ENCODE measurements at places on chromosomes 3 and 15.

DNA sequence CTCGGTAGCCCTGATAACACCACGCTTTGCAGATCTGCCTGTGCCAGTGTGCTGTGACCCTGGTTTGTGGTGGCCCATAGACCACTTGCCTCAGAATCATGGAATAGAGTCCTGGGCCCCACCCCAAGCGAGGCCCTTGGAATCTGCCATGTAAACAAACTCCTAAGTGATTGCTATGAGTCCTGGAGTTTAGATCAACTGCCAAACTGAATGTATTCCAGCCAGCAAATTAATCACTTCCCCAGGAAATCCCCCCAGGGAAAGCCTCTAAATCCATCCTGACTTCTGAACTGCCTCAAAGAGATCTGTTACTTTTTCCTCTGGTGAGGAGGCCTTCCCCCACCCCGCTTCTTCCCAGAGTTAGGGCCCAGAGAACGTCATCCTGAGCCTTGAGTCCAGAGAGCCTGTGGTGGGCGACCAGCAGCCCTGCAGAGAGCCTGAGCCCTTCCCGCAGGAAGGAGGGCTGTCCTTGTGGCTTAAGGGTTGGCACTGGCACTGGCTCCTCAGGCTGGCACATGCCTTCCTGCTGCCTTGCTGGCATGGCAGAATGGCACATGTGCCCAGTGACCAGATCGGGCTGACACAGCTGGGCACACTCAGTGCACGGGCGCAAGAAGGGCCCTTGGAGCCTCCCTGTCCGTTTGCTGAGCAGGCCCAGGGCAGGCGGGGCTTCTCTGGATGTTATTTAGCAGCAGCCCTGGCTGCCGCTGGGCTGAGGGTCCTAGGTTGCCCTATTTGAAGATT is 50.6 kb upstream of the PLXNA1 start:
- no peak for DNase-seq

GRCh38 chr3:51921081-51921578 is 18.0 kb upstream of the IQCF1 start:
- DNase-seq, result no peak

DNA sequence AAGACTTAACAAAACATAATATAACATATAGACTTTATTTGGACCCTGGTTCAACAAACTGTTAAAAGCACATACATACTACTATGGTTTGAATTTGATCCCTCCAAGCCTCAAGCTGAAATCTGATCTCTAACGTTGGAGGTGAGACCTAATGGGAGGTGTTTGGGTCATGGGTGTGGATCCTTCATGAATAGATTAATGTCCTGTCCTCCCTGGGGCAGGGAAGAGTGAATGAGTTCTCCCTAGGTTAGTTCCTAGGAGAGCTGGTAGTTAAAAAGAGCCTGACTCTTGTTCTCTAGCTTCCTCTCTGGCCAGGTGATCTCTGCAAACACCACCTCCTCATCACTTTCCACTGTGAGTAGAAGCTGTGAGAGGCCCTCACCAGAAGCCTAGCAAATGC is 36.4 kb downstream of the CLASP2 start:
- no peak for DNase-seq

- DNase-seq, result no peak
These were observed 70.5 kb upstream of the SLCO3A1 start for GRCh38 chr15:91783008-91783407.

GRCh38 chr3:1091286-1091685 is 1.5 kb upstream of the CNTN6 start:
- no peak for DNase-seq

- DNase-seq, result no peak
These were observed 14.9 kb upstream of the CRABP1 start for GRCh38 chr15:78325092-78325843.

DNA sequence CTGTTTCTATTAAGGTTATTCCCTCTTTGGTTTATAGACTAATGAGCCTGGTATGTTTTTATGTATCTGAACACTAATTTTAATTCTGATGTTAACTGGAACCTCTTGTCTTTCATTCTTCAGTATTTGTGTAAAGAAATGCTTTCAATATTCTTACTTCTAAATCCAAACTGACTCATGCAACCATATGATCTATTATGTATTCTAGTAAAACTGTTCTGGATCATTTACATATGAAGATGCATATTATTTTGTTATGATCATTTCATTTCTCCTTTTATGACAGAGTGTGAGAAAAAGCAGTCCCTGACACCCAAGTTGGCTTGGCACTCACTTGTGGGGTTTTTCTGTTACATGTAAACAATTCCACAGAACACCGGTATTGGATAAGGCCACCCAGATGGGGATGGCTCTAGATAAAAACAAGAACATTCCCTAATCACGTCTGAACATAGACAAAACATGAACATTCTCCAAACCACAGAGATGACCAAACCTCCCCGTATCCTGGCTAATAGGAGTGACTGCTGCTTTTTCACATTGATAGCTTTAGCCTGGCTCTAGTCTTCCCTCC is 72.2 kb upstream of the EPHB3 start:
- DNase-seq, result no peak

GRCh38 chr15:83378921-83379578 is 68.1 kb upstream of the SH3GL3 start:
- DNase-seq, result no peak

- DNase-seq, result no peak
These were observed 549.6 kb upstream of the CCDC54 start for GRCh38 chr3:106827515-106828213.

- DNase-seq, result no peak
These were observed 401 bp downstream of the SEC11A start for GRCh38 chr15:84715441-84716035.

GRCh38 chr3:13162549-13163320 is 89.5 kb upstream of the IQSEC1 start:
- DNase-seq, result no peak

GRCh38 chr3:188700501-188700900 is 471.3 kb upstream of the TPRG1 start:
- no peak for DNase-seq

GRCh38 chr15:95843241-95843910 is 487.1 kb upstream of the NR2F2 start:
- DNase-seq, result no peak

- no peak for DNase-seq
These were observed 205.4 kb upstream of the IGF1R start for GRCh38 chr15:98442901-98443300.

DNA sequence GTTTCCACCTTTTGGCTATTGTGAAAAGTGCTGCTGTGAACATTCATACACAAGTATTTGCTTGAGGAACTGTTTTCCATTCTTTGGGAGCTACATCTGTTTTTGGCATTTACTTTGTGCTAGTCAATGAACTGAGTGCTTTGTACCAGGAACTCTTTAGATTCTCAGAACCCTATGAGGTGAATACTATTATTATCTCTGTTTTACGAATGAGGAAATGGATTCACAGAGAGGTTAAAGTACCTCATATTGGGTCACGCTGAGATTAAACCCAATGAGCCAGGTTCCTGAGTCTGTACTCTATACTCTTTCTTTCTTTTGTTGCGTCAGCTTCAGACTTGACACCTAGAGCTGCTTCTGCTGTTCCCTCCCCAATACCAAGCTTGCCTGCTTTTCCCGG is 358.1 kb downstream of the CNTN4 start:
- DNase-seq, result no peak

DNA sequence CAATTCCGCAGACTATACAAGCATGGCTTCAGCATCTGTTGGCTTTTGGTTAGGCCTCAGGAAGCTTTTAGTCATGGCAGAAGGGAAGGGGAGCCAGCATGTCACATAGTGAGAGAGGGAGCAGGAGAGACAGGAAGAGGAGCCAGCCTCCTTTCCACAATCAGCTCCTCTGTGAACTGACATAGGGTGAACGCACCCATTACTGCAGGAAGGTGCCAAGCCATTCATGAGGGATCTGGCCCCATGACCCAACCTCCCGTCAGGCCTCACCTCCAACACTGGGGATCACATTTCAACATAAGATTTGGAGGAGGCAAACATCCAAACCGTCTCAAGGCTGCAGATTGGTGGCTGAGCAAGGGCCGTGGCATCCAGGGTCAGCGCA is 106.3 kb downstream of the LRRK1 start:
- DNase-seq, result no peak

DNA sequence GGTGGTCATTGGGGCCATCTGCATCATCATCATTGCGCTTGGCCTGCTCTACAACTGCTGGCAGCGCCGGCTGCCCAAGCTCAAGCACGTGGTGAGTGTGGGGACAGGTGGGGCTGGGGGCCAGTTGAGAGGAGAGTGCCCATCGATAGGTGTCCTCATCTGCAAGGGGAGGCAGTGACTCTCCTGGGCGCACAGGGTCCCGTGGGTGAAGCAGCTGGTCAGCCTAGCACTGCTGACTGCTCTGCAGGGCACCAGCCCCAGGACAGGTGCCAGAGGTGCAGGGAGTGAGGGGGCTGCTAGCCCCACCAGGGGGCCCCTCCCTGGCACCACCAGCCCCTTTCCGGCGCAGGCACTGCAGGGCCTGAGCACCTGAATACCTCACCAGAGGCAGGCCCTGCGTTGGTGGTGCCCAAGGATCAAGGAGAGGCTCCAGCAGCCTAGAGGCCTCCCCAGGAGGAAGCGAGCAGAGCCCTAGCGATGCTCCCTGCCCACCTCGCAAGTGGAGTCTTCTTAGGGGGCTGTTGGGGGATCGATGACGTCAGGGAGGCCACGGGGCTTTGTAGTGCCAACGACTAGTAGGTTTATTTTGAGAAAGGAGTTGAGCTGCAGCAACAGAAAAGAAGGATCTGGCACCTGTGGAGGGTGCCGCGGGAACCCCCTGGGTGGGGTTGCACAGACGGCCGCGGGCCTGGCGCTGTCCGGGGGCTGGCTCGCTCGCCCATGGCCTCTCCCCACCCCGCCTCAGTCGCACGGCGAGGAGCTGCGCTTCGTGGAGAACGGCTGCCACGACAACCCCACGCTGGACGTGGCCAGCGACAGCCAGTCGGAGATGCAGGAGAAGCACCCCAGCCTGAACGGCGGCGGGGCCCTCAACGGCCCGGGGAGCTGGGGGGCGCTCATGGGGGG is 976 bp upstream of the ABTB1 start:
- no peak for DNase-seq

DNA sequence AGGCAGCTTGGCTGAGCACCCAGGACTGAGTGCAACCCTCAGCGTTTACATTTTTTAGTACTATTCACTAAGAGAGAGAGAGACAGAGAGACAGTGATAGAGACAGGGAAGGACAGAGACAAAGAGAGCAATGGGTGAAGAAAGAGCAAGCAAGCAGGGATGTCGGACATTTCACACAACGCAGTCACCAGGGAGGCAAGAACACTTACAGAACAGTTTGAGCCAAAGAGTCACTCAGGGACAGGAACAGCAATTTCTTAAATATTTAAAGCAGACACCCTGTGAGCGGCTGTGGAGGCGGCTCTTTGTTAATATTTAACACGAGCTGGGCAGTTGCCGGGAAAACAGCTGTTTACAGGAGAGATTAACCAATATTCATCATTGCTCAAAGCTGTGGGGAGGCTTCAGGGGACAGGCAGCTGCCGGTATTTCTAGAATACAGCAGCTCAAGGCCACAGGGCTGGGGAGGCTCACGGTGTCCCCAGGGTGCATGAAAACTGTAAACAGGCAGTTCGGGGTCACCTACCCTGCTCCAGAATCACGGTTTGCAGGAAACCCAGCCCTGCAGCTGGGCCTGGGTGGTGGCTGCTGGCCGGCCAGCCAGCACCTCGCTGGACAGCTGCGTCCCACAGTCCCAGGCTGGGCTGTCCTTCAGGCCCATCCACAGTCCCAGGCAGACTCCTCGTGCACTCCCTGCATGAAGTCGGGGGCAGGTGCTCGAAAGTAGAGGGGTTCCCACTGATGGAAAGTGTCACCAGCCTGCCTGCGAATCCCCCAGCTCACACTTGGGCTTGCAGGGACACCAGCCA is 38.8 kb upstream of the PCSK6 start:
- no peak for DNase-seq

- no peak for DNase-seq
These were observed 297.8 kb downstream of the KCNH8 start for GRCh38 chr3:19446138-19446537.

- no peak for DNase-seq
These were observed 12.7 kb downstream of the CPOX start for GRCh38 chr3:98580401-98581386.

DNA sequence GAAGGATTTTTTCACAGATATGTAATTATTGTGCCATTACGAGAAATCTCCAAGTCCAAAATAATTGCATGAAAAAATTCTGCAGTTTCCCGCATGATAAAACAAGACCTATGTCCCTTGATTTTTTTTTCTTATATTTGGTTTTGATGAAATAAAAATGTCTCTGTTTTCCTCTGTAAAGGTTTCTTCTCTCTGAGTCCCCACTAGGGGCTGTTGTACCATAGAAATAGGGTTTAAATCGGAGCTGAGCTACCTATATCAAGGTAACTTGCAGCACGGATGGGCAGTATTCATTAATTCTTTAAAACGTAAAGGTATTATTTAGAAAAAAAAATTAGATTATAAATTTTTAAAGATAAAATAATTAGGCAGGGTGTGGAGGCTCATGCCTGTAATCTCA is 66.6 kb upstream of the IGF1R start:
- DNase-seq, result no peak

GRCh38 chr3:37696661-37697060 is 165.0 kb upstream of the CTDSPL start:
- no peak for DNase-seq

DNA sequence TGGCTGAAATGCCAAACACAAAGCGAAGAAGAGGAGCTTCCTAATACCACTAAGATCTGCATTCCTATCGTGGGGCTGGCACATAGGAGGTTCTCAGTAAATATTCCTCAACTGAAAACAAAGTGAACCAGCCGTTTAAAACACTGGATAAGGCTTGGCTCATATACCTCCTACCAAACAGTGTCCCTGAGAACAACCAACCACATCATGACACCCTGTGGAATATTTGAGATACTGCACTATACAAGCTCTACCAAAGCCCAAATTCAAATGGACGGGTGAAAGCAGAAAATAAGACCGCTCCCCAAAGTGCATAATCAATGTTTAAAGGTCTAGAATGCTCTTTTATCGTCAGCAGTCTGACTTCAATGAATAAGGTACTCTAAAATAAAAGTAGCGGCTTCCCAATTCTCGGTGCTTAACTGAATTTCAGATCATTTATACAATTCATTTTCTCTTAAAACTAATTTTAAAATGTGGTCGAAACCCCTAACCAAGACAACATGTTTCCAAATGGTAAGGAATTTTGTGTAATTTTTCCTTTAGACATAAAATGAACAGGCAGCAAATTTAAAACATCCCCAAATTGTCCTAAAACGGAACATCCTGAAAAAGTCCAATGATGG is 425.8 kb downstream of the ERC2 start:
- no peak for DNase-seq

DNA sequence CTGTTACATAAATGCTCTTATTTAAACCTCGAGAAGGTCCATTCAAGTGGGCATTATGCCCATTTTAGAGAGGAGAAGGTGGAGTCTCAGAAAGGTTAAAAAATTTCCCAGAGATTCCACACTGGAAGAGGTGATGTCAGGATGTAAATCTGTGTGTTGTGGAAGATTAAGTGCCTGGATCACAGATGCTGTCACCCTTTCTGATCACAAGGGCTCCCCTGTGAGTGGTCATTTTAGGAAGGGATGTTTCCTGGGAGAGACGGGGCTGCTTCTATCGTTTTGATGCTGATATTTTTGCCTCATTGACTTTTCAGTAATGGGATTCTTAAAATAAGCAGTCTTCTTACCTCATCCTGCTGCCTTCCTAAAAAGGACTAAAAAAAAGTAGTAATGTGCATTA is 132.5 kb downstream of the CLSTN2 start:
- DNase-seq, result no peak

All from T-helper 17 cell (primary cell).